ENCODE measurements at places on chromosomes 7 and 10.

DNA sequence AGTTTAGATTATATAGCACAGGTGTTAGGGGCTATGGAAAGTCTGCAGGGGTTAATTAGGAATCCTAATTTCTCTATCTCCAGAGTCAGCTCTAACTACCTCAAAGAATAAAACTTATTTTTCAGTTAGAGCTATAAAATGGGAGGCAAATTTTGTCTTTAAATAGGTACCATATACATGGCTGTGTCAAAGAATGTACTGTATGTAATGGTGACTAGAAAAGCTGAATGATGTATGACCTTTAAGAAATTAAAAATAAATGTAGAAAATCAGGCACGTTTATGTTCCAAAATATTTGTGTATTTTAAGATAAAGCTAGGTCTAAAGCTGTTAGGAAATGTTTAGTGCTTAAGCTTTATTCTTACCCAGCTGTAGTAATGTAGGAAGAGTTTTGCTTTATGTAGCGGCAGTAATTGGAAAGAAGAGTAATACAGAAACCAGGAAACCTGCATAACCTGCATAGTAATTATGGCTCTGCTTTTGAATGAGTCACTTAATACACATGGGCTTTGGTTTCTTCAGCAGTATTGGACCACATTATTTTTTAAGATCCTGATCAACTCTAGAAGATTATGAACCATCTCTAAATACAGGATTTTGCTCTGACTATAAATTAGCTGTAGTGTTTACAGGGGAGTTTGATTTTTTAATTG is 85.0 kb downstream of the KMT2E start:
- H3K27ac ChIP-seq = no peak overlapping the region
- H3K4me3 ChIP-seq = no peak overlapping the region
- peaks cover 8% of the 10 kb centered on the region for H3K4me1 ChIP-seq
- no peaks in the 10 kb centered on the region for H3K27me3 ChIP-seq
- no peak for DNase-seq
- H3K36me3 ChIP-seq = peaks cover 9% of the 10 kb centered on the region

- H3K27me3 ChIP-seq = no peaks in the 10 kb centered on the region
- H3K27ac ChIP-seq = no peak overlapping the region
- H3K4me3 ChIP-seq = no peak overlapping the region
- H3K4me1 ChIP-seq = peaks cover 8% of the 10 kb centered on the region
- no peak for DNase-seq
- peaks cover 31% of the 10 kb centered on the region for H3K36me3 ChIP-seq
Measured at GRCh38 chr7:106657085-106657991, 3.6 kb downstream of the CCDC71L start.

- no peak overlapping the region for H3K4me3 ChIP-seq
- H3K36me3 ChIP-seq = peaks cover 18% of the 10 kb centered on the region
- H3K27me3 ChIP-seq = no peaks in the 10 kb centered on the region
- peaks cover 6% of the 10 kb centered on the region for H3K4me1 ChIP-seq
Measured at GRCh38 chr7:94513565-94513860, 3.9 kb downstream of the CASD1 start.

DNA sequence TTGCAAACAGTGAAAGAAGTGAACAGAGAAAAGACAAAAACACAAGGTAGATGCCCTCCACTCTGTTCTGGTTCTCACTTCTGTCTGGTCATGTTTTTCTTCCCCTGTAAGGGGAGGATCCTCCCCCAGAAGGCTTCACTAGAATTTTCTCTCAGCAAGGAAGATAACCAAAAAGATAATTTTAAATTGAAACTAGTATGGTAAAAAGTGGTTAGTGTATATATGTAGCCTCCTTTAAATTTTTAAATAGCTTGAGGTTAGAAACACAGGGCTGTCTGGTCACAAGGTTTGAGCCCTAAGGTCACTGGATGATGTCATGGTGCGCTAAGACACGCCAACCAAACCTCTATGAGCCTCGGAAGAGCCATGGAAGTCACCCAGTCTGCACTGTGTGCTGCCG is 5.6 kb upstream of the PKD1L1 start:
- H3K27ac ChIP-seq = no peak overlapping the region
- H3K4me3 ChIP-seq = no peak overlapping the region
- peaks cover 4% of the 10 kb centered on the region for H3K36me3 ChIP-seq
- DNase-seq = no peak

GRCh38 chr7:88789480-88790064 is 6.0 kb downstream of the TEX47 start:
- H3K4me1 ChIP-seq = no peaks in the 10 kb centered on the region
- H3K4me3 ChIP-seq = no peak overlapping the region
- H3K27me3 ChIP-seq = no peaks in the 10 kb centered on the region
- DNase-seq = peak; percentile 2
- H3K27ac ChIP-seq = no peak overlapping the region

DNA sequence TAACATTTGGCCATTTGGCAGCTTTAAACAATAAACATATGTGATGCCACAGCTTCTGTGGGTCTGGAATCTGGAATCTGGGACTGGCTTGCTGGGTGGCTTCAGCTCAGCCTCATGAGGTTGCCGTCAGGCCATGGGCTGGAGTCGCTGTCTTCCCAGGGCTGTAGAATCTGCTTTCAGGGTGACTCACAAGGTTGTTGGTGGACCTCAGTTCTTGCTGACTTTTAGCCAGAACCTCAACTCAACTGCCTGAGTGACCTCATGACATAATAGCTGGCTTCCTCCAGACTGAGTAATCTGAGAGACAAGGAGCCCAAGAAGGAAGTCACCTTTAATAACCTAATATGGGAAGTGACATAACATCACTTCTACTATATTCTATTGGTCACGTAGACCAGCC is 44.6 kb upstream of the TSPAN13 start:
- H3K4me1 ChIP-seq = no peaks in the 10 kb centered on the region
- no peak overlapping the region for H3K4me3 ChIP-seq
- no peak overlapping the region for H3K27ac ChIP-seq

- no peaks in the 10 kb centered on the region for H3K27me3 ChIP-seq
- DNase-seq = no peak
- H3K27ac ChIP-seq = no peak overlapping the region
- H3K36me3 ChIP-seq = no peaks in the 10 kb centered on the region
- H3K4me3 ChIP-seq = no peak overlapping the region
- no peaks in the 10 kb centered on the region for H3K4me1 ChIP-seq
Measured at GRCh38 chr7:71900556-71900955, 511.6 kb downstream of the CALN1 start.

DNA sequence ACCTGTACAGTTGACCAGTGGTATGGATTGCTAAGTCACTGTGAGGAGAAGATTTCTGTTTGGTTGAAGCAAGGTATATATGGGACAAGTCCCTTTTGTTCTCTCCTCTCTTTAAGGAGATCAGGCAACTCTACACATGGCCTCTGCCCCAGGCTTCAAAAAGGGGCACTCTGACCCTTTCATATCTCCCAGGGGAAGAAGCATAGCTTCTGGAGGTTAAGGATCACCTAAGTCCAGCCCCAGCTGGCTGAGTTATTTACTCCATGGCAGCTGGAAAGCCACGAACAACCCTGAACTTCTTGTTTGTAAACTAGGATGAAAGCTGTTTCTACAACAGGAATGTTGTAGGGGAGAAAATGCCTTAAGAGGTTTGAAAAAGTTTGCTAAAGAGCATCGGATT is 129.2 kb upstream of the FEZF1 start:
- H3K4me3 ChIP-seq = no peak overlapping the region
- DNase-seq = no peak
- no peaks in the 10 kb centered on the region for H3K27me3 ChIP-seq

DNA sequence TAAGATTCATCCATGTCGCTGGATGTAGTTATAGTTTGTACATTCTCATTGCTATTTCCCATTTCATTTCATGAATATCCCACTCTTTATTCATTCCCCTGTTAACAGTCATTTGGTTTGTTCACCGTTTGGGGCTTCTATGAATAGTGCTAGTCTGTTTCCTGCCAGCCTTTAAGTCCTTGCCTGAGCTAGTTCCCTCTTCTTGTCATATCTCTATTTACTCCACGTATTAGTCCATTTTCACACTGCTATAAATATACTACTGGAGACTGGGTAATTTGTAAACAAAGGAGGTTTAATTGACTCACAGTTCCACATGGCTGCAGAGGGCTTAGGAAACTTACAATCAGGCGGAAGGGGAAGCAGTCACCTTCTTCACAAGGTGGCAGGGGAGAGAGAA is 56.2 kb downstream of the PLCE1 start:
- H3K27me3 ChIP-seq = no peaks in the 10 kb centered on the region
- H3K36me3 ChIP-seq = no peaks in the 10 kb centered on the region

- DNase-seq = no peak
- H3K4me3 ChIP-seq = no peak overlapping the region
- no peaks in the 10 kb centered on the region for H3K27me3 ChIP-seq
Measured at GRCh38 chr7:90586091-90586490, 10.0 kb upstream of the CDK14 start.

- H3K27ac ChIP-seq = peak overlapping the region; percentile 14
- peak; percentile 37 for DNase-seq
- peak overlapping the region; percentile 48 for H3K4me3 ChIP-seq
- peaks cover 43% of the 10 kb centered on the region for H3K4me1 ChIP-seq
Measured at GRCh38 chr10:77898323-77899079, 28.1 kb downstream of the DLG5 start.

- peaks cover 17% of the 10 kb centered on the region for H3K4me1 ChIP-seq
- H3K27me3 ChIP-seq = no peaks in the 10 kb centered on the region
- H3K27ac ChIP-seq = no peak overlapping the region
- no peak overlapping the region for H3K4me3 ChIP-seq
Measured at GRCh38 chr7:38211940-38212339, 33.9 kb downstream of the STARD3NL start.

- no peak overlapping the region for H3K27ac ChIP-seq
- no peaks in the 10 kb centered on the region for H3K27me3 ChIP-seq
- H3K4me1 ChIP-seq = no peaks in the 10 kb centered on the region
- no peaks in the 10 kb centered on the region for H3K36me3 ChIP-seq
Measured at GRCh38 chr7:55377162-55377817, 12.2 kb downstream of the LANCL2 start.

- H3K4me1 ChIP-seq = peaks cover 61% of the 10 kb centered on the region
- H3K27me3 ChIP-seq = no peaks in the 10 kb centered on the region
- peak; percentile 44 for DNase-seq
- H3K27ac ChIP-seq = peak overlapping the region; percentile 73
Measured at GRCh38 chr7:116525298-116525912, 569 bp downstream of the CAV1 start.

DNA sequence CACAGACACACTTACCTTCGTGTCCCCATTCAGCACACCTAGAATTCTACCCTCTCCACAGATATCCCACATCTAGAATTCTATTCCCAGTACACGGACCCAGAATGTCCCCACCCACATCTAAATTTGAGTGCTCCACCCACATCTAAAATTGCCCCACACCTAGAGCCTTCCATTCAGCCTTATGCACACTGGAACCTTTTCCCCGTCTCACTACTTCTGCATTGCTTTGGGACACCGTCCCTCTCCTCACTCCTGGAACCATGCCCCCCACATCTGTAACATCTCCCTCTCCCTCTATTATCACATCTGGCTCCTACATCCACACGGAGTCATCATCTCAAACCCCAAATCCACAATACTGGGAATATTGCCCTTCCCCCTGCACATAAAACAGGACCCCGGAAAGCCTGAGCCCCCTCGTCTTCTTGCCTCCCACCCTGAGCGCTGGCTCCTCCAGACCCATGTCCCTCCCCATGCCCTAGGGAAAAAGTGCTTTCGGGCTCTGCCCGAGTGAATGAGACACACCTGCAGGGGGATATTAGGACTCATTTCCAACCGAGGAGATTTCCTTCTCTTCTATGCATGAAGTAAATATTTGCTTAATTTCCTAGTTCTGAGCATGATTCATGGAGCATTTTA is 125.8 kb upstream of the UNC5B start:
- DNase-seq = no peak
- peaks cover 25% of the 10 kb centered on the region for H3K27me3 ChIP-seq
- H3K27ac ChIP-seq = no peak overlapping the region
- no peaks in the 10 kb centered on the region for H3K4me1 ChIP-seq
- no peaks in the 10 kb centered on the region for H3K36me3 ChIP-seq
